ENCODE measurements at places on chromosomes 3 and 15.

GRCh38 chr15:67307889-67308597, 53.5 kb downstream of the IQCH start:
- no peak for DNase-seq

GRCh38 chr3:99967796-99968195, 146.5 kb downstream of the FILIP1L start:
- no peak for DNase-seq

DNA sequence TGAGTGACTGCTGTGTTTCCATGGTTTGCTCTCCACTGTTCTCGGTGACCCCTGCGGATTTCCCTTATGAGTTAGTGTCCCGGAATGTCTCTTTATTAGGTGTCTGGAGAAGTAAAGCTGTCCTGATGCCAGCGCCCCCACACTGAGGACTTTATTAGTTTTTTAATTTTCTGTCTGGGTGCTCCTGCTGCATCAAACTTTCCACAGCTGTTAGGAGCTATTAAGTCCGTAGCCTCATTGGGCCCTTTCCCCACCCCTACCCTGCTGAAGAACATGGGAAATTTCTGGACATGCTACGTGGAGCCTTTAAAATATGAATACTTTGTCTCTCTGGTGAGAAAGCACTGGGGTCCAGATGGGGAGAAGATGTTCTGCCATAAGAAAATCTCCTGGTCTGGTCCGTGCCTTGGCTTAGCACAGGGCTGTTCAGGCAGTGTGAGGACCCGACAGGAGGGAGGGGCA, 161.7 kb upstream of the HES1 start:
- DNase-seq = no peak

GRCh38 chr3:146504498-146505197, 35.3 kb upstream of the PLSCR2 start:
- no peak for DNase-seq

DNA sequence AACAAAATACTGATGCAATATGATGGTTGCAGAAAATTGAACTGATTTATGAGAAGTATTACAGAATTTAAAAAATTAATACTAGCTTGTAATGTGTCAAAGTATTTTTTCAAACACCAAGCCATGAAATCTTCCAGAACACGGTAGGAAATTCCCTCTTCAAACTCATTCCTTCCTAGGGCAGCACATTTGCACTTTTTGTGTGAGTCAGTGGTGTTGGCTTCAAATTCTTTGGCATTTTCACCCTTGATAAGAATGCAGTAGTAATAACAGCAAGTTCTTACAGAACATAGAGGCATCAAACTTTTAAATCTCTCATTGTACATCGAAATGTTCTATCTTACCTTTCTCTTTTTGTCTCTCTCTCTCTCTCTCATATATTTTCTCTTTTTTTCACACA, 191.8 kb downstream of the CGGBP1 start:
- no peak for DNase-seq

DNA sequence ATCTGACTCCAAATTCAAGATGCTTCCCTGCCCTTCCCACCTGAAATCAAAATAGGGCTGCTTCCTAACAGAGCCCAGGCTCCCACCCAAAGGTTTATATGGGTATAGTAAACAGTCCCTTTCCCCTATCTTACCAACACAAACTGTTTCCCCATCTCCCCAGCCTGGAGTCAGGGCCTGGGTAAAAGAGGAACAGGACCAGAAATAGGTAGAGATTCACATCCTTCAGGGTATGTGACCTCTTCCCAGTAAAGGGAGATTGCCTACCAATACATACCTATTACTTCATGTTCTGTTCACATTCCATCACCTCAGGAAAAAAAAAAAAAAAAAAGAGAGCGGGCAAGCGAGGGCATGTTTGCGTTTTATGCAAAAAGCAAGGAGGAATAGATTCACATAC, 9.7 kb upstream of the SHF start:
- no peak for DNase-seq

DNA sequence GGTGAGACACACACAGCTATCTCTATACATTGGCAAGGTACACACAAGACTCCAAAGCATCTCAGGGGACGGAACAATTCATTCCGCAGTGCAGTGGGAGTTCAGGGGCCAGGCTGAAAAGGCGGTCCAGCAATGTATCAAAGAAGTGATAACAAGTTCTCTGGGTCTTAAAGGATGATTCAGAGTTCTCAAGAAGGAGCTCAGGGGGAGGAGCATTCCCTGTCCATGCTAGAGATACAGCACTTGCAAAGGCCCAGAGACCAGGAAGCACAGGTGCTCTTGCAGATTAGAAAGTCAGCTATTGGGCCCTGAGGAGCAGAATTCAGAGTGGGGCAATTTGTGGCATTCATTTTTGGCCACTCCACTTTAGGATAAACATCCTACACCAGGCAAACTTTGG, 34.9 kb downstream of the MECOM start:
- no peak for DNase-seq
